ENCODE measurements at places on chromosomes 2 and 18.
A peak's percentile ranks its signal among the peaks of the same experiment; 100 is the strongest.

- no peak for DNase-seq
Measured at GRCh38 chr2:227221120-227221519, 56.7 kb downstream of the COL4A3 start.

GRCh38 chr2:50754514-50754913, 277.4 kb downstream of the NRXN1 start:
- no peak for DNase-seq

GRCh38 chr2:235860111-235860510, 308.1 kb downstream of the GBX2 start:
- DNase-seq, result no peak

GRCh38 chr2:33477473-33478468, 1.3 kb downstream of the RASGRP3 start:
- DNase-seq, result no peak

- no peak for DNase-seq
Measured at GRCh38 chr2:70923378-70924015, 12.2 kb upstream of the ATP6V1B1 start.

GRCh38 chr18:50947899-50948298, 19.9 kb upstream of the ELAC1 start:
- DNase-seq, result no peak

DNA sequence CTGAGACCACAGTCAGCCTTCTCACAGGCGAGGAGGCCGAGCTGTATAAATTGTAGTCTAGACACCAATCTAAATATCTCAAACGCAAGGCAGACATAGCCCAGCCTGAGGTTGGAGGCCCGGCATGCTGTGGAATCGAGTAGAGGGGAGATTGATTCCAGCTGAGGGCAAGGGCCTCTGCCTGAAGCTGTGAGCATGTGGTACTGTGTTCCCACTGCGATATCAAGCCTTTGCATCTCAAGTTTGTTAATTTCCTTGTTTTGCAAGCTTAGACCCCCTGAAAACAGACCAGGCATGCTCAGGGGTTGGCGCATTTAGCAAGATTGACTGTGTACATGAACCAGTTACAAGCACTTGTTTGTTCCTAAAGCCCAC, 65.1 kb upstream of the FOSL2 start:
- DNase-seq, result no peak

- DNase-seq, result no peak
Measured at GRCh38 chr2:2293527-2294089, 37.5 kb downstream of the MYT1L start.

- DNase-seq, result no peak
Measured at GRCh38 chr2:28422908-28423741, 30.5 kb downstream of the FOSL2 start.

GRCh38 chr2:42754021-42754775, 9.7 kb downstream of the OXER1 start:
- DNase-seq, result no peak

- no peak for DNase-seq
Measured at GRCh38 chr2:135963841-135964240, 21.6 kb downstream of the DARS1 start.

DNA sequence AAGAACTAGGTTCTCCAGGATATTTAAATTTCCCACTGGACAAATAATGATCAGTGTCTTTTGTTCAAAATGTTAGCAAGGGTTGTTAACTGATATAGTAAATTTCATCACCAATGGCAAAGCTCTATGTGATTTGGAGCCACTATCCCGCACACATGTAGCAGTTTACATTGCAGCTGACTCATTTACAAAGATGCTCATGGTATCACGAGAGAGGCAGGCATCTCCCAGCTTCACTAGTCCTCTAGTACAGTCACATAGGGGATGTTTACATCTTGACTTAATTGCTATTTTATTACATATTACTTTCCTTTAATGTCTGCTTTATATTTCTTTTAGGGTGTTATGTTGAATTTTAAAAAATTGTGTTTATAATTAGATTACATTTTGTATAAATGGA, 30.7 kb downstream of the KCNE4 start:
- DNase-seq, result no peak

DNA sequence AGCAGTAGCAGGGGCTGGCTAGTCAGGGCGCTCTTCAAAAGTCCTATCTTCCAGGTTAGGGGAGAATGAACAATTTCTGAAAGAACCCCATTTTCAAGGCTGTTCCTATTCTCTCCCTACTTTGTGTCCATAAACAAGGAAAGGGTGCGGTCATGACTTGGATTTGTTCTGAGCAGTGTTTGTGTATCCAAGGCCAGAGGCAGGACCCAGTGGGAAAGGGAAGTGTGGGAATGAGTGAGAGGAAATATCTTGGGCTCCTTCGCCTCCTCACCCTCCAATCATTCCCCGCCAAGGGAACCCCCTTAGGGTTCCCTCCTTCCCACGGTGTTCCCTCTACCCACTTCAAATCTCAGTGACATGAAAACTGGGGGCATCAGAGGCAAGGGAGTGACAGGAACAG, 25.5 kb upstream of the SPTBN1 start:
- DNase-seq, result no peak

DNA sequence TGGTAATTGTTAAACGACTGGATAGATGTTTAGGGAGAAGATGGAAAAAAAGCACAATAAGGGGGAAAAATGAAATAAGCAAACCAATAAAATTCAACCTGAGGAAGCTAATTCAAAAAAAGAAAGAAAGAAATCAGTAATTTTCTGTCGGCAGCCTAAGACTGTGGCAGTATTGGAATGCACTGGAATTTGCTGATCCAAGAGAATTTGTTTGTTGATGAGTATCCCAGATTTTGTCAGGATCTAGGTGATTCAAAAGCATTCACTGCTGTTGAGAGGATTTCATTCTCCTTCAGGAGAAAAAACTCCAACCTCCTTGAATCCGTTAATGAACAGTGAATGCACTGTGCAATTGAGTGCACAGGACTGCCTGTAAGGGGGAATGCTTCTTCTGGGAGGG, 546.7 kb downstream of the CNTNAP5 start:
- no peak for DNase-seq

GRCh38 chr2:181047829-181048228, 67.4 kb downstream of the UBE2E3 start:
- DNase-seq, result no peak

GRCh38 chr2:9089831-9090230, 86.3 kb upstream of the MBOAT2 start:
- no peak for DNase-seq

DNA sequence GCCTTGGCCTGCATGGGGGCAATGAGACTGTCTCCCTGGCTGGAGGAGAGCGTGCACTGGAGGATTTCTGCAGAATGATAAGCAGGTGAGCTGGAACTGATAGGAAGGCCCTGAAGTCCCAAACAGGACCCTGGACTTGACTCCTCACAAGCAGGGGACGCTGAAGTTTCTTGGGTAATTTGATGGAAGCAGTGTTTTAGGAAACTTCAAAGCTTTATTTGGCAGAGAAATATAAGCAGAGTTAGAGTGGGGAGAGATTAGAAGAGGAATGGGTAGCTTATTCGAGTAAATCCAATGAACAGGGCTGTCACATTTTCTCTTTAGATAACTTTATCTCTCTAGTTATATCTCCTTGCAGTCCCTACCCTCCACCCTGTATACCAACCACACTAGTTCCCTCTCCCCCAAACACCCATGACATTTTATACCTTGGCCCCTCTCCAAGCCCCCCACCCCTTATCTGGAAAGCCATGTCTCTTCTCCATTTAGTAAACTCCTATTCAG, 73.6 kb upstream of the IGFBP5 start:
- DNase-seq, result no peak

DNA sequence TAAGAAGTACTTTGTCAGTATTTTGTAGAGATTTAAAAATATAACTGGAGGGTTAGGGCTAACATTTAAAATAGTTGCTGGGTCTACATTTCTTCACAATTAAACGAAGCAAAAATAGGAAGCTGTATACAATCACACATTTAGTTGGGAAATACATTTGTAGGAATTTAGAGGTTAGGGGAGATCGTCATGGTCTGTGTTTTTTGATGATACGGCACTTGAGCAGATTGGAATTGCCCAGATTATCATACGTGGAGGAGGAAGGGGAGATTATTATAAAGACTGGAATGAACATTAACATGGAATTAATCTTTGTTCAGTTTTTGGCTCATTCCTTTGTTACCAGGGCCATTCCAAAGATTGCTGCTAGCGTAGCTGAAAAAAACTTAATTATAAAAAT, 84.6 kb downstream of the MTA3 start:
- no peak for DNase-seq

DNA sequence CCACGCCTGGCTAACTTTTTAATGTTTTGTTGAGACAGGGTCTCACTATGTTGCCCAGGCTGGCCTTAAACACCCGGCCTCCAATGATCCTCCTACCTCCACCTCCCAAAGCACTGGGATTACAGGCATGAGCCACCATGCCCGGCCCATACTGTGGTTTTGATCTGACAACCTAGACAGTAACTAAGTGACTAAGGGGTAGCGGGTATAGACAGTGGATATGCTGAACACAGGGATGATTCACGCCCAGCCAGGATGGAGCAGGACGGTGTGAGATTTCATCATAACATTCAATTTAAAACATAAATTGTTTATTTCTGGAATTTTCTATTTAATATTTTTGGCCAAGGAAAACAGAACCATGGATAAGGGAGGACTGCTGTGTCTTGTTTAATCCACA, 36.0 kb upstream of the YPEL5 start:
- no peak for DNase-seq

GRCh38 chr2:199692489-199692888, 158.5 kb downstream of the FTCDNL1 start:
- DNase-seq, result peak; percentile 9

- DNase-seq, result no peak
Measured at GRCh38 chr2:8316356-8316755, 365.5 kb upstream of the ID2 start.

DNA sequence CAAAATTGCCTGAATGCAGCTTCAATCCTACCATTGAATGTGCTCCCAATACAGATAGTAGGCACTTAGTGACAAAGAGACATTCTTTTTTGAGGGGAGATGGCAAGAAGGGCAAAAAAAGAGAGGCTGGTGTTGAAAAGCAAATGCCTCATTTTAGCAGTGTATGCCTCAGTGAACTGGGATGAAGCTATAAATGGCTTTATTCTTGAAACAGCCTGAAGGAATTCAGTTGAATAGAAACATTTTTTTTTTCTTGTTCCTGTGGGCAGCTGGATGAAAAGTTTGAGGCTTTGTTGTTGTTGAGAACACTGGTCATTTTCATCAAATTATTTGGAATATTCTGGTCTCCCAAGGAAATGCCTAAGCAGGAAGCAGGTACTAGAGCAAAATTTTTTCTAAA, 228.9 kb downstream of the RNF144A start:
- no peak for DNase-seq

- no peak for DNase-seq
Measured at GRCh38 chr2:159217676-159218075, 68.8 kb downstream of the WDSUB1 start.

DNA sequence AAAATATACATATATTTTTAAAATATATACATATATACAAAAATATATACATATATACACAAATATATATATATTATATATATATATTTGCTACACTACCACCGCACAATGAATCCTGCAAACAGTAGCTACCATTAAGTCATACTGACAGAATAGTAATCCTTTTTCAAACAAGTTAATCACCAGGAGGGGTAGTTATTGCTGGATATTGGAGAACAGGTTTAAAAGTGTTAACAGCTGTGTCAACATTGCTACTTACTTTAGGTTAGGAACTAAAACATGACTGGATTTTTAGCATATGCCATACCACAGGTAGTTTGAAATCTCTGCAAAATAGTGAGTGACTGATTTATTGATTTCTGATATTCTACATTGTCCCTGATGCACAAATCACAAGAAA, 529.1 kb upstream of the CDH7 start:
- DNase-seq, result no peak

DNA sequence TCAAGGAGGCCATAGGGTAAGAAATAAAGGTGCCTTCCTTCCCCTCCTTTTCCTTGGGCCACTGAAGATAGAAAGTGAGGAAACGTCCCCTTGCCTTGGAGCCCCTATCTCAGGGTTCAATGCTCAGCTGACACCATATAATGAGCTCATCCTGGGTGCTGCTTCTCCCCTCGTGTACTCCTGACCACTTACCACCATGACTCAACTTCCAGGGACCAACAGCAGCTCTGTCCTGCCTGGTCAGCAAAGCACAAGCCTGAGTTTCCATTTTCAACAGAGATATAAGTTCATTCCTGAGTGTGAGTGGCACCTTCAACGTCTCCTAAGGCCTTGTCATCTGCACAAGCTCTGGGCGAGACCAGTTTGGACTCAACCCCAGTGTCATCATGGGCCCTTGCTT, 151.2 kb downstream of the CAPN13 start:
- DNase-seq, result no peak

GRCh38 chr2:22283436-22283835, 1101.5 kb upstream of the KLHL29 start:
- DNase-seq, result no peak

- no peak for DNase-seq
Measured at GRCh38 chr2:19031642-19032041, 326.8 kb downstream of the OSR1 start.

- no peak for DNase-seq
Measured at GRCh38 chr18:12774982-12775381, 72.1 kb downstream of the PSMG2 start.

GRCh38 chr18:69636529-69637301, 236.0 kb downstream of the DOK6 start:
- DNase-seq, result no peak

GRCh38 chr2:97671526-97671925, 2.0 kb downstream of the C2orf92 start:
- no peak for DNase-seq

DNA sequence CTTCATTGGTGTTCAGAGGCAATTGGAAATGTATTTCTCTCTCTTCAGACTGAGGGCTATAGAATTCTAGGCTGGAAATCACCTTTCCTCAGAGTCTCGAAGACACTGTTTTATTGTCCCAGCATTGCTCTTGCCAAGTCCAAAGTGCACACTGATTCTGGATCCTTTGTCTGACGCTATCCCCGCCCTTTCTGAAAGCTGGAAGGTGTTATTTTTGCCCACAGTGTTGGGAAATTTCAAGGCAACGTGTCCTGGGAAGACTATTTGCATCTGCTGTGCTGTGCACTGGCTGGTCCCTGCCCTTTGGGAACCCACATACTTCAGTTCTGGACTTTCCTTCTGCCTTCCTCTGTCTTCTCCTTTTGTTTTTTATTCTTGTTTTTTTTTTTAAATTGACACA, 190.8 kb downstream of the SH3BP4 start:
- DNase-seq, result no peak

DNA sequence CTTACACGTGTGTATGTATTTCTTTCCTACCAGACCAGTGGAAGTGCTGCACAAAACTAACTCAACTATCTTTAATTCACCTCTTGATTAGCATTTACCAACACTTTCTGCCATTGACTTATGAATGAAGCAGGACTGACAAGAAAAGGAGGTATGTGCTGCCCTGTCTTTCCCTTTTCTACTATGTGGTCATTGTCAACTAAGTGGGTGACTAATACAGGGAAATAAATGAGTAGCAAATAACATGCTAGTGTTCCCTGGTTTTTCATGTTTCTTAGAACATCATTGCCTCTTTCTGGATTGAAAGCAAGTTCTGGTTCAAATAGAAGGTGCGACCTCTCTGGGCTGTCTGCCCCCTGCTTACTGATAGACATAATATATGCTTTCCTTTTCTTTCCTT, 58.0 kb downstream of the LINC00305 start:
- DNase-seq, result no peak
